ENCODE measurements at places on chromosomes 7 and 10.
A peak's percentile ranks its signal among the peaks of the same experiment; 100 is the strongest.

GRCh38 chr10:4590807-4591206 lies 235.2 kb upstream of the AKR1E2 start:
- DNase-seq = no peak

GRCh38 chr7:66913118-66914037 lies 7.6 kb upstream of the TMEM248 start:
- peak; percentile 72 for DNase-seq

GRCh38 chr7:141950806-141951205 lies 4.0 kb upstream of the CLEC5A start:
- DNase-seq = no peak

GRCh38 chr10:43854007-43854406 lies 205.3 kb upstream of the ZNF32 start:
- peak; percentile 83 for DNase-seq

- DNase-seq = peak; percentile 47
Observed at GRCh38 chr10:124741922-124742412, 2.2 kb downstream of the FAM53B start.

- peak; percentile 38 for DNase-seq
Observed at GRCh38 chr7:55144333-55145317, 125.8 kb downstream of the EGFR start.

DNA sequence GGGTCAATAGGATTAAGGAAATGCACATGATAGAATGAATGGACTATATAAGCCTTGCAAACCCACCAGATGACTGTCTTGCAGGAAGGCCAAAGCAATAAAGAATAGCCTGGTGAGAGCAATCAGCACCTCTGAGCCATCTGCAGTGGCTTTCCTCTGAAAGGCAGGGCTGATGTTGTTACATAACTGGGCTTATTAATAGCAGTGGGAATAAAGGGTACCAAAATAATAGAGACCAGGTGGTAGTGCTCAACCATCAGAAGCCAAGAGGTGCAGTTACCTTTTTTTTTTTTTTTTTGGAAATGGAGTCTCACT lies 16.8 kb upstream of the VPS26A start:
- DNase-seq = no peak

- no peak for DNase-seq
Observed at GRCh38 chr7:16811551-16811950, 6.8 kb upstream of the AGR2 start.

GRCh38 chr7:94239661-94240234 lies 154.9 kb upstream of the COL1A2 start:
- peak; percentile 38 for DNase-seq

DNA sequence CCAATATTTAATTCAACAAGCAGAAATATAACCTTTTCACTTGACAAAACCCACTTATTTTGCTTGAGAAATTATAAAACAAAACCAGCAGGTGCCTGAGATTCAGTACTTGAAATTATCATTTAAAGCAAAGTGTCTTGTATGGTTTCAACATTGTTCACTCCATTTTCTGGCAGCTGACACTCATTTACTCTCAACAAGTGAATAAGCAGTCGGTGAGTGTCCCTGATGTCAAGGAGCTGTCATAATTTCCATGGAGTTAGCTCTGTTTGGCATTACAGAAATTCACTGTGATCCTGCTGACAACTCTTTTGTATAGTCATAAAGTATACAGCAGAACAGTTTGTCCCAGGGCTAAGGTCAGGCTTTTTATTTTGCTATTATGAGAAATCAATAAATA lies 490.0 kb downstream of the CNTNAP2 start:
- DNase-seq = no peak

DNA sequence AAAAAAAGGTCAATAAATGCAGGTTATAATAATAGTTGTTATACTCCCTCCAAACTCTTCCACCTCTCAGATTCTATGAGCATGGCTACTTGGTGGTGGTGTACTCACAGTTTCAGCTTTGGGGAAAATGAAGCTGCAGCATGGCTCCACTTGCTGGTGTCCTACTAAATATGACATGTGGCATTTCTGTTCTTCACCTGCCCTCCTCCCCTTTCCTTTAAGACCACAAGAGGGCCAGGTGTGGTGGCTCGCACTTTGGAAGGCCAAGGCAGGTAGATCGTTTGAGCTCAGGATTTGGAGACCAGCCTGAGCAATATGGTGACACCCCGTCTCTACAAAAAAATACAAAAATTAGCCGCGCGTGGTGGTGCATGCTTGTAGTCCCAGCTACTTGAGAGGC lies 101.1 kb downstream of the SLC37A3 start:
- DNase-seq = peak; percentile 43

DNA sequence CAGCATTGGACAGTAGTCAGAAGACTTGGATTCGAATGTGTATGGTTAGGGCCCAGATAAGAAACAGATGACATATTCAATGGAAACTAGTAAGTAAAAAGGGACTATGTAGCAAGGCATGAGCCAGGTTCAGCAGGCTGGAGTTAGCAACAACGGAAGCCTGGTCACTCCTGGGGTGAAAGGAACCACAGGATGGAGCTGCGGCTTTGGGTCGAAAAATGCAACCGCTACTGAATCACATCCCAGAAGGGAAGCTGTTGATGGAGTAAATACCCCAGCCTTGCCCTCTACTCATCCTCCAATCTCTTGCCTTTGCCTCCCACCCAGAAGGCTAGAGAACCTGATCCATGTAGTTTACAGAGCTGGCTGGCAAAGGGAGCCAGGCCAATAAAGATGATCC lies 37.5 kb upstream of the EGR2 start:
- DNase-seq = no peak

GRCh38 chr7:129136887-129137642 lies 7.4 kb upstream of the TSPAN33 start:
- no peak for DNase-seq

- no peak for DNase-seq
Observed at GRCh38 chr7:87375662-87376435, 30.4 kb downstream of the CROT start.

GRCh38 chr10:44260286-44260928 lies 124.5 kb downstream of the CXCL12 start:
- DNase-seq = no peak

DNA sequence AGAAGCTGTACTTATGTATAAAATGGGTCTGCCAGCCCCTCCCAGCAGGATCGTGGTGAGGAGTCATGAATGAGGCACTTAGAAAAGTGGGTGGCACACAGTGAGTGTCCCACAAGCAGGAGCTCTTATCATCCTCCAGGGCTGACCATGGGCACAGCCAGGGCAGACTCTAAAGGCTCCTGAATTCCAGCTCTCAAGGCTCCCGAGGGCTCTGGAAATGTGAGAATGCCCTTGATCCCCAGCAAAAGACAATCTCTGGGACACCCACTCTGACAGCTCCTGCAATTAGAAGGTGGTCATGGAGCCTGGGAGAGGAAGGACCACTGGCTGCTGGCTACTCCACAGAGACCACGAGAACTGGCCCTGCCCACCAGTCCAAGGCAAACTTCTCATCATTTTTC lies 1.6 kb downstream of the VSTM4 start:
- no peak for DNase-seq

DNA sequence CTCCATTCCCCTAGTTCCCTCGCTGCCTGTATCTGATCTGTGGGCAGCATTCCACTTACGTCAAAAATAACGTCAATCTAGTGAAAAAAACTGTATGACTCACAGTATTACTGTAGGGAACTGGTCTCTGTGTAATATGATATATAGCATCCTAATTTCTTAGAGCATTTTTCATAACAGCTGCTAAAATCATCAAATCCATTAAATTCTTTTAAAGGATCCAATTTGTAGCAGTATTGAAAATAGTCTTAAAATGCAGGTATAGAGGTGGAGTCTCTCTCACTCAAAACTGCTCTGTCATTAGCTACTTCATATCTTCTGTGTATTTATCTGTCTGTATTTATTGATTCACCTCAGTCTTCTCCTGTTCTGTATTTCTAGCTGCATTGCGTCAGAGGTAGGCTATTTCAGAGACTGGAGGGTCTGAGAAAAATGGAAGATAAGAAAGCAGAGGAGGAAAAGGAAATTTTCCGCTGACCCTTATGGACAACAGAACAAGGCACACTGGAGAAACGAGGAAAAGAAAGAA lies 59.9 kb downstream of the PON1 start:
- no peak for DNase-seq

- peak; percentile 87 for DNase-seq
Observed at GRCh38 chr7:3043544-3044371, at the start of gene CARD11. CARD11 (minus strand) TSS chr7:3043867; CDS start chr7:2958506, 85,361 bp downstream.

DNA sequence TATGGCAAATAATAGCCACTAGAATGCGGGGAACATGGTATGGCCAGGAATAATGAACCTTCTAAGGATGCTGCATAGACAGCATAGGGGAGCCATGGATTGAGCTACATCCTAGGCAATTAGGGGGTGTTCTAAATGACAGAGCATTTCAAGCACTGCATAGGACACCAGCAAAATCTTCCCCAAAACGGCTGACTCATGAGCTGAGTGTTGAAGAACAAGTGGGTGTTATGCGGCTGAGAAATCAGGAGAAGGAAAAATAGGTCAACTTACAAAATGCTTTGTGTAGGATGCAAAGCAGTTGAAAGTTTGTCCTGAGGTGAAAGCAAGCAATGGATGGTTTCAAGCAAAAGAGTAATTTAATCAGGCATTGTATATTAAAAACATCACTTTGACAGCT lies 1023.5 kb upstream of the C7orf33 start:
- DNase-seq = no peak

DNA sequence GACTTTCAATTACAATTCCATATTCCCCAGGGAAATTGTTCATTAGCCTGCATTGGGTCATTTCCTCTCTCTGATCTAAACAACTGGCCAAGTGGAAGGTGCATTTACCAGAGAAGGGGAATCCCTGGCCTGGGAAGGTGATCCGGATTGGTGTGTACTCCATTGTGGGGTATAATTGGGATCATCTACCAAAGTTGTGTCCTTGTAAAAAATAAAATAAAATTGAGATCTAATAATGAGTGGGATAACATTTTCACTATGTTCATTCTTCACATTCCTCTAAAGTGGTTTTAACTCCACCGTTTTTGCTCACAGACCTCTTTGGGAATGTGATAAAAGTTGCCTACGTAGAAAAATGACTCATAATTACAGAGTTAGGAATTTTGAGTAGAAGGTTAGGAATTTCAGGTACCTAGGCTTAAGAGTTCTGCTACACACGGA lies 22.8 kb downstream of the ARL5B start:
- DNase-seq = no peak

DNA sequence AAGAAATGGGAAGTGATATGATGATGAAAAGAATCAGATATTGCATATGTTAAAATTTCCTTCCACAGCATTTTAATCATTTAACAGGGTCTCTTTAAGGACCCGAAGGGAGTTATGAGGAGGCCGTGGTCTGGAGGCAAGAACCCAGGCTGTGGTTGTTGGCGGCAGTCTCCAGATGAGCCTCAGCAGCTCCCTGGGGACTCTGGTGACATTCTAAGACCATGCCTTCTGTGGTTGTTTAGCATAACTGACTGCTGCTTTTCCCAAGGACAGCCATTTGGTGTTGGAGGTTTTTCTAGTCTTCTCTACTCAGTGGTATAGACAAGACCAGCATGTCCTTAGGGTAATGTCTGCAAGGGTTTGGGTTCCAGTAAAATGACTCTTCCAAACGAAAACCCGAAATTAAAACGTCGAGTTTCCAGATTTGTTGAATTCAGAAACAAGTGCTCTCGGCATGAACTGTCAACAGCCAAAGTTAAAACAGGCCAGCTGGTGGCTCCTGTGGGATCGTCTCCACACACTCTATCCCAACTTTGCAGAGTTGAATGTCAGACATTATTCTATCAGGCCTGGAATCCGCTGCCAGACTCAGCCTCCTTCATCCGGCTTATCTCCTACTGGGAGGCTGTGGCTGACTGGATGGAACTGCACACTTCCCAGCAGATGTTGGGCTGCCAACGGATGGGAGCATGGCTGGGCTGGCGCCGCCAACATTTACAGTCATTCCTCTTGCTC lies 183.1 kb downstream of the TAX1BP1 start:
- peak; percentile 54 for DNase-seq

DNA sequence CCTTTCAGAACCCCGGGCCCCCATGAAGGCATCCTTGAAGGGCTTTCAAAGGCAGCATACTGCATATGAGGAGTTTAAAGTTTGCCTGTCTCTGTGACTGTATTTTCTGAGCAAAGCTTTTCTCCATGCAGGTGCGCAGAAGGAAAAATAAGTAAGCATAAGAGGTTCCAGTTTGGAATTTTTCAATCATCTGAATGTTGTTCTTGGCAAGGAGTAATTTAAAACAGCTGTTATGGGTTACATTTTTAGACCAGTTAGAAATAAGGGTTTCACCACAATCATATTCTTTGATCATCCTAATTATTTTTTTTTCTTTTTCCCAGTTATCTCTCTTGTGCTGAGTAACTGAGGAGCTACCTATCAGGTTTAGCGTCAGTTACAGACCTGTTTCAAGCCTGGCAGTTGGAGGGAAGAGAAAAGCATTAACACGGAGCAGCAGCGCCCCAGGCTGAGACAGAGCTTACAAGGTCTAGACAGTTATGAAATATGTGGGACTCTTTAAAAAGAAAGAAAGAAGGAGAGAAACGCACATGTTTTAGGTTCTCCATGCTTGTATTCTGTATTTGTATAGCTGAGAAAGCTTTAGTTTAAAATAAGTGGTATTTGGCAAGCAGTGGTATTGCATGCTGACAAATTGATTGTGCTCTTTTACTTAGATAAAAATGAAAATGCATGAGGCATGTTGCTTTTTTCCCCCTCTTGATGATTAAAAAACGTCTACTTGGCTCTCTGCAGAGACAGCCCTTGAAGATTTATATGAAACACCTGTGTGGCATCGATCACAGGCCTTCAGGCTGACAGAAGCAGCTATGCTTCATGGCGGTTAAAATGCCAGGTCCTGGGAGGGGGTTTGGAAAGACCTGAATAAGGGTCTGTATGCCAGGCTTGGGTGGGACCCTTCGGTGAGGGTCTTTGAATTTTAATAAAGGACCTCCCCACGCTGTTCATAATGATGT lies 157.6 kb downstream of the GRK5 start:
- no peak for DNase-seq

DNA sequence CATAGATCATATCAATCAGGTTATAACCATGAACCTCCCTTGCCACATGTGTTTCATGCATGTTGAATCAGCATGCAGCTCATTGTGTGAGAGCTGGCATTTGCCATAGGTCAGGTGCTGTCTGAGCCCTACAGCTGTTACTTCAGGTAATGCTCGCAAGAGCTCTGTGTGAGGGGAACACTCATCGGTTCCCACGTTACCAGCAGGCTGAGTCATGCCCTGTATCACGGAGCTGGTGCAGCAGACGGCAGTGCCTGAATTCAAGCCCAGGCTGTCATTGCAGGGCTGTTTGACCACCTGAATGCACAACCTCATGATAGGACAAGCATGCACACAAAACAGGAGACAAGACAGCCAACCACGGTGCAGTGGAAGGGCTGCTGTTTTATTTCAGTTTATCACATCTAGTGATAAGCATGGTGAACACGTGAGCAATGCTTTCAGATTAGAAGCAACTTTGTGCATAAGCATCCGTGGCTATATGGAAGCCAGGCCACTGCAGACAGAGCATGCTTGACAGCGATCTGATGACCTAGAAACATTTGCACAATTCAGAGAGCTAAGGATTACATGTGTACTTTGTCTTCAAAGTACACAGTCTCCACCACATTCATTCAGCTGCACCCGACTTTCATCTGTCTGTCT lies 56.4 kb upstream of the PFKP start:
- DNase-seq = peak; percentile 11

- no peak for DNase-seq
Observed at GRCh38 chr10:70564113-70564725, 38.3 kb downstream of the PRF1 start.

GRCh38 chr10:100696477-100696901 lies 48.9 kb upstream of the PAX2 start:
- DNase-seq = no peak

- DNase-seq = no peak
Observed at GRCh38 chr10:89216056-89216455, 8.9 kb upstream of the CH25H start.

GRCh38 chr10:23556727-23557440 lies 118.0 kb downstream of the OTUD1 start:
- no peak for DNase-seq

GRCh38 chr10:96482815-96483588 lies 30.7 kb downstream of the TLL2 start:
- no peak for DNase-seq

Data from mesendoderm (in vitro differentiated cells).